ENCODE measurements at places on chromosomes 1 and 21.

DNA sequence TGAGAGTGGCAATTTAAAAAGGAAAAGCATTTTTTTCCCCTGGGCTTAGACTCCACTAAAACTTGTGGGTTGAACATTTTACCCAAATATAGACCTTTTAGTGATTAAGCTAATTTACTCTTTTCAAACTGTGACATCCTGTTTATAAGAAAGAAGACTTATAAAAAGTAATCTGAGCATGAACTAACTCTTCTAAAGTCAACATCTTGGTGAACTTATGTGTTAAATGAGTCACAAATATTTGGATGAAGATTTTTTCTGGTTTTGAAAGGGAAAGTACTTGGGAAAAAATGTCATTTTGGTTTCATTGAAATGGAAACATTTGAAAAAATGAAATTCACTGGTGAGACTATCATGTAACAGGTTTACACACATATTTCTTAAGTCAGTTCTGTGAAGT, 109.8 kb downstream of the KCNK2 start:
- no peak for DNase-seq

GRCh38 chr1:221076391-221076811, 197.2 kb downstream of the HLX start:
- DNase-seq: no peak

- DNase-seq: no peak
Observed at GRCh38 chr1:14109276-14109635, 409.3 kb downstream of the PRDM2 start.

DNA sequence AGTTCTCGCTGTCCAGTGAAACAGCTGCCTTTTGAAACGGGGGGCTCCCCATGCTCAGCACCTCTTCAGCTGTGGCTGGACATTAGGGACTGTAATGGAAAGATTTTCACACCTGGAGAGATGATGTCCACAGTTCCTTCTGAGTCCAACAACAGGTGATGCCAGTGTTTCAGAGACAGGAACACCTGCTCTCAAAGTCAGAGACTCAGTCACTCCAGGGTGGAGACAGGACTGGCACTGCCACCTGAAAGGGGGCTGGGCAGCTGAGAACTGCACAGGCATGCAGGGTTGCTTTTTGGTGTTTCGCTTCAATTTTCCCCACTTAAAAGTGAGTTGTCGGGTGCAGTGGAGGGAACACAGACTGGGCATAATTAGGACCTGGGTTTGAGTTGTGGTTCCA, 124.8 kb downstream of the GALNT2 start:
- DNase-seq: no peak

GRCh38 chr1:107004421-107004820, 52.1 kb upstream of the PRMT6 start:
- DNase-seq: no peak

- DNase-seq: no peak
Observed at GRCh38 chr1:31704271-31705079, 658 bp upstream of the COL16A1 start.

All from GM12892 (cell line).